ENCODE measurements at places on chromosomes 11 and 22.

GRCh38 chr11:121482231-121483129, 29.7 kb upstream of the SORL1-AS1 start:
- peak; percentile 48 for DNase-seq

- no peak for DNase-seq
These were observed 8.0 kb downstream of the FADS3 start for GRCh38 chr11:61883327-61883726.

DNA sequence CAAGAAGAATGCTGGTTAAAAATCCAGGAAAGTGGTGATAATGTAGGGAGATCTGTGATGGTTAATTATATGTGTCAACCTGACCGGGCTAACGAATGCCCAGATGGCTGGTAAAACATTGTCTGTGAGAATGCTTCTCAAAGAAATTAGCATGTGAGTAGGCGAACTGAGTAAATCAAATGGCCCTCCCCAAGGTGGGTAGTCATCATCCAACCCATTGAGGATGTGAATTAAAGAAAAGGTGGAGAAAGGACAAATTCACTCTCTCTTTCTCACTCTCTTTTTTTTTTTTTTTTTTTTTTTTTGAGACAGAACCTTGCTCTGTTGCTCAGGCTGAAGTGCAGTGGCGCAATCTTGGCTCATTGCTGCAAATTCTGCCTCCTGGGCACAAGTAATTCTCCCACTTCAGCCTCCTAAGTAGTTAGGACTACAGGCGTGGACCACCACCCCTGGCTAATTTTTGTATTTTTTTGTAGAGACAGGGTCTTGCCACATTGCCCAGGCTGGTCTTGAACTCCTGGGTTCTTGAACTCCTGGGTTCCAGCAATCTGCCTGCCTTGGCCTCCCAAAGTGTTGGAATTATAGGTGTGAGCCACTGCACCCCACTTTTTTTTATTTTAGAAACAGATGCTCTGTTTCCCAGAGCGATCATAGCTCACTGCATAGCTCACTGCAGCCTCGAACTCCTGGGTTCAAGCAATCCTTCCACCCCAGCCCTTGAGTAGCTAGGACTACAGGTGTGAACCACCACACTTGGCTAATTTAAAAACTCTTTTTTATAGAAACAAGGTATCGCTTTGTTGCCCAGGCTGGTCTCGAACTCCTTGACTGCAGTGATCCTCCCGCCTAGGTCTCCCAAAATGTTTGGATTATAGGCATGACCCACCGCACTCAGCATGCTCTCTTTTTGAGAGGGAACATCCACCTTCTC, 22.0 kb upstream of the P2RY6 start:
- DNase-seq: no peak

DNA sequence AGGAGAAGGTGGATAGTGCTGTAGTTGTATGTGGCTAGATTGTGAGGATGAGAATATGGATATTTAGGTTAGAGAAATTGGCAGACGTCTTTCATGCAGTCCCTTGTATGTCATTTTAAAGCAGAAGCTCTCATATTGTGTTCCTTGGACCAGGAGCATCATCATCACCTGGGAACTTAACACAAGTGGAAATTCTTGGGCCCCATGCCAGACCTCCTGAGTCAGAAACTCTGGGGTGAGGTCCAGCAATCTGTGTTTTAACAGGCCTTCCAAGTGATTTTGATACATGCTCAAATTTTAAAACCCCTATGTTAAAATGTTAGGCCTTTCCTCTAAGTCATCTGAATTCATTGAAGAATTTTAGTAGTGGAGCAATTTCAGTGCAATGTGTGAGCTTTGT, 34.8 kb downstream of the JHY start:
- DNase-seq: no peak

- no peak for DNase-seq
These were observed 64.3 kb upstream of the CYP2D6 start for GRCh38 chr22:42194953-42195352.

DNA sequence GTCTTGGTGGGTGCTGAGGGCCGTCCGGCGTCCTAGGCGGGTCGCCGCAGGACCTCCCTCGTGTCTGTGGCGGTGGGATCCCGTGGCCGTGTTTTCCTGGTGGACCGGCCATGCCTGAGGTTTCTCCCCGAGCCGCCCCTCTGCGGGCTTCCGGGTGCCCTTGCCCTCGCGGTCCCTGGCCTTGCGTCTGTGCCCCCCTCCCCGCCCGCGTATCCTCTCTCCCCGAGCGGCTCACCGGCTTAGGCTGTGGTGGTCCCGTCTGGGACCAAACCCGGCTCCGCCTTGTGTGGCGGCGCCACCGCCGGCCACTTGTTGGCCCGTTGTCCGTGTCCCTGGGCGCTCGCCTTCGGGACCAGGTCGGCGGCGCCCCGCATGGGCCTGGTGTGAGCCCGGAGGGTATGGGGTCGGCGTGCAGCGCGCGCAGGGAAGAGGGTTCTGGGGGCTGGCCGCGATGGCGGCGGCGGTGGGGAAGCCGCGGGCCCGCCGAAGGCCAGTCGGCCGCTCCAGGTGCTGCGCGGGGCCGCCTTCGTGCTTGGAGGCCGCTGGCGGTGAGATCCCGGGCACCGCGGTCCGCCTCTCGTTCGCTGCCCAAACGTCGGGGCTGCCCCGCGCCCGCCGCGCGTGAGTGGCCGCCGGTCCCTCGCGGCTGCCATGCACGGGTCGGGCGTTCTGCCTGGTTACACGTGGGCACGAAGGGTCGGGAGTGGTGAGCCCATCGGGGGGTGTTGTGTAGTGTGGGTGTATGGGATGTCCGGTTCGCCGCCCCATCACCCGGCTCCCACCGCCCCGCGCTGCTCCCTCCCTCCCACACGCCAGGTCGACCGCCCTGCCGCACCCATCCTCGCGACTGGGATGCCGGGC, 3899.1 kb upstream of the OR11H1 start:
- no peak for DNase-seq

GRCh38 chr11:44275241-44275640, 34.7 kb downstream of the ALX4 start:
- DNase-seq: no peak

GRCh38 chr22:24431309-24432034, 4.1 kb downstream of the ADORA2A start:
- no peak for DNase-seq

GRCh38 chr11:112265659-112266409, 5.2 kb upstream of the PLET1 start:
- DNase-seq: no peak

DNA sequence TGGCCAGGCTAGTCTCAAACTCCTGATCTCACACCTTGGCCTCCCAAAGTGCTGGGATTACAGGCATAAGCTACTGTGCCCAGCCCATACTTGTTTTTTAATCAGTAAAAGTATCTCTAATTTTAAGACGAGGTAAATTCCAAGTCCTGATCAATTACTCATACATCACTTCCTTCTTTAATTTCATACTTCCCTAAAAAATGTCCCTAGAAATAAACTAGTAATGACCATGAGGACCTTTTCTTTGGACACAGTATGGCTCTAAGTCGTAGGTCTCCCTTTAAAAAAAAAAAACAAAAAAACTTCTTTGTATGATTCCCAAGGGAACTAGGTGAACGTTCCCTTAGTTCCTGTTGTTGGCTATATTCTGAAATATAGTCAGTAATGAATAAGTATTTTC, 29.8 kb downstream of the NUP98 start:
- no peak for DNase-seq

- DNase-seq: no peak
These were observed 37.5 kb downstream of the MACROD1 start for GRCh38 chr11:64128255-64129006.

DNA sequence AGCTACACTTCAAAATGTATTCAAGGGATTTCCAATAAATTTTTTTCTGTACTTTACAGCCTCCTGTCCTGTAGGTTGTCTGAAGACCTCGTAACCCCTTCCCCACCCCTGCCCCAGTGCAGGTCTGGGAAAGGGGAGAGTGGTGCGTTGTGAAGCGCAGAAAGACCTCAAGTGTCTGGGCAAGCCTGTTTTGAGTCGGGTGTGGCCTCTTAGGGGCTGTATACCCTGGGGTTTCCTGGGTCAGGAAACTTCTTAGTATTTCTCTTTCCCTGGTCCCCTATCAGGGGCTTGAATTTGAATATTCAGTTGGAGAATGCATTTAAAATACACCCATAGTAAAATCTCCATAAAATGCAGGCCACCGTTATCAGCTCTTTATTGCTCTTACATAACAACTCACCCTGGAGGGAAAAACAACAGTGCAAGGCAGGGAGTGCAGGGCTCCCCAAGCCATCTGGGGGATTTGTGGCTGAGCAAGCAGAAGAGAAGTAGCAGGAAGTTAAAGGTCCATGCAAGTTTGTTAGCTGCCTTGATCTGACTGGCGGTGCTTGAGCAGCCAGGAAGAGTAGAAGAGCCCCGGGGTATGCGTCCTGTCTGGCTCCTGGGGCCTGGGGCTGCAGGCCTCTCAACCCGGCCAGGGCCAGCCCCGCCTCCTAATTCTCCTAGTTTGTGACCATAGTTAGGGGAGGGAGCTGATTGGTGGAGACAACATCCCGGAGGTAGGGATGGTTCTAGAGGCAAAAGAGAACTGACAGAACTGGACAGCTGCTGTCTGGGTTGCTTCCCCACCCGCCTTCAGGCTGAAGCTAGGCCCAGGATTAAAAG, 25.7 kb downstream of the ARHGAP1 start:
- DNase-seq: no peak

GRCh38 chr11:14347494-14347893, 11.5 kb downstream of the RRAS2 start:
- DNase-seq: no peak
